ENCODE measurements at places on chromosomes 1 and 21. TPM values are rescaled to one million over a fixed set of nuclear protein-coding genes. Genes with fewer than 3 reads are reported as not detected.

DNA sequence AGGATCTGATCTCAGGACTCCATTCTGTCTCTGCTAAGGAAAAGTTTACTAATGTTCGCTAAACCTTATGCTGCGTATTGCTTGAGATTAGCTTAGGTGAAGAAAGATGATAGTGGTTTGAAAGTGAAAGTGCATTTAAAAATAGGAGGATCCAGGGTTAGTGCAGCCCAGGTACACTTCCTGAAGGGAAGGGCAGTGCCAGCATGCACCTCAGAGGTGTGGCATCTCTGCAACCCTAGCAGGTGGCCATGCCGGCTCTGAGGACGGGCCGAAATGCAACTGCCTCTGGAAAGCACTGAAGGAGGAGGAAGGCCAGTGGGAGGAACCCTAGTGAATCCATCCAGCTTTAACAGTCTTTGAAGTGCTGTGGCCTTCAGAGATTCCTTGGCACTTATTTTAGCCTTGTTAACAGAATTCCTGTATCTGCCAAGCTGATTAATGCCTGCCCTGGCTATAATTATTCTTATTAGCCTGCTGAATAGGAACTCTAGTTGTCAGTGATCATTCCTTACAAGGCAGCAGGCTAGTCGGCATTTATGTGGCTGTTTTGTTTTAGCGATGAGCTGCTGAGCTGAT lies 5.5 kb downstream of the PTGFRN start:
- DNase-seq = no peak
- peaks cover 5% of the 10 kb centered on the region for H3K4me1 ChIP-seq
- H3K4me3 ChIP-seq = no peak overlapping the region
- H3K36me3 ChIP-seq = no peaks in the 10 kb centered on the region
- H3K27me3 ChIP-seq = peaks cover 4% of the 10 kb centered on the region
- no peak overlapping the region for H3K27ac ChIP-seq

GRCh38 chr1:2166695-2167094 lies 27.9 kb downstream of the FAAP20 start:
- DNase-seq = no peak
- no peak overlapping the region for H3K27ac ChIP-seq
- H3K4me1 ChIP-seq = peaks cover 5% of the 10 kb centered on the region
- H3K36me3 ChIP-seq = no peaks in the 10 kb centered on the region

DNA sequence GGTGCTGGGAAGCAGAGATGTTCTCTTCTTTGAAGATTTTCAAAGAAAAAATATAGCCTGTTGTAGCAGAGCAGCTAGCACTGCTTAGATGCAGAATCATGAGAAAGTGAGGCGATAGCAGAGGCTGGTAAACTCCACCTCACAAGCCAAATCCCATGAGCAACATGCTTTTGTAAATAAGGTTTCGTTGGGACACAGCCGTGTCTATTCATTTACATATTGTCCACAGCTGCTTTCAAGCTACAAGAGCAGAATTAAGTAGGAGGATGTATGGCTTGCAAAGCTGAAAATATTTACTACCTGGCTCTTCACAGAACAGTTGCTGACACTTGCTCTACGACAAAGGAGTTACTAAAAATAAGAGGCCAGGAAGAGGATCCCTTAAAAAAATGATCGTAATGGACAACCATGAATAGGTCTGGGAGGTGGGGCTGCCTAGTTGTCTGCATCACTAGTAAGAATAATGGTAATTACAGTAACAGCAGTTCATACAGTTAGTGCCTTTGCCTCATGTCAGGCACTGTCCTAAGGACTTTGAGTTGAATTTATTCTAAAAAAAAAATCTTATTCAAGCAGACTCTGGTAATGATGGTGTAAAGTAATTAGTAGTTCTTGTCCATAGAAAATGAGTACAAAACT lies 622.0 kb downstream of the KIF26B start:
- H3K4me3 ChIP-seq = no peak overlapping the region
- no peaks in the 10 kb centered on the region for H3K36me3 ChIP-seq
- no peak overlapping the region for H3K27ac ChIP-seq
- DNase-seq = no peak
- H3K27me3 ChIP-seq = no peaks in the 10 kb centered on the region

GRCh38 chr1:33257207-33257771 lies 997 bp downstream of the ZNF362 start:
- H3K4me3 ChIP-seq = peak overlapping the region; percentile 98
- peaks cover 5% of the 10 kb centered on the region for H3K4me1 ChIP-seq
- no peaks in the 10 kb centered on the region for H3K36me3 ChIP-seq
- no peak for DNase-seq
- H3K27ac ChIP-seq = peak overlapping the region; percentile 96

- H3K36me3 ChIP-seq = peaks cover 15% of the 10 kb centered on the region
- no peaks in the 10 kb centered on the region for H3K27me3 ChIP-seq
- DNase-seq = no peak
- no peak overlapping the region for H3K27ac ChIP-seq
- H3K4me1 ChIP-seq = peaks cover 17% of the 10 kb centered on the region
- no peak overlapping the region for H3K4me3 ChIP-seq
These were observed 48.8 kb upstream of the LPAR3 start for GRCh38 chr1:84941843-84942242.

DNA sequence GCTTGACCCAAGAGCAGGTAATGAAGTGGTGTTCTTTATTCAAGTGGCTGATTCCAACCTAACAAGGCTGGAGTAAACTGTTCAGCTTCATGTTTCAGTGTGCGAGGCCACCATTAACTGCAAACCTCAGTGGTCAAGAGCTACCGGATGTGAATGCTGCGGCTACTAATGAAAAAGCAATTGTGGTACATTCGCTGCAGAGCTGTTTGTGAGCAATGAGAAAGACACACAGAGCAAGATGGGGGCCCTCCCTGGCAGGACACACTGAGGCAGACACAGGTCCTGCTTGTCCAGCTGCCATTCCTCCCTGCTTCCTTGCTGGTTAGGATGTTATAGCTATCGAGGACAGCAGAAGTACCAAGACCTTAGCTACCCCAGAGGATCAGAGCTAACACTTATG lies 26.1 kb downstream of the SYF2 start:
- no peak overlapping the region for H3K27ac ChIP-seq
- H3K36me3 ChIP-seq = no peaks in the 10 kb centered on the region
- H3K4me3 ChIP-seq = no peak overlapping the region
- H3K4me1 ChIP-seq = no peaks in the 10 kb centered on the region

DNA sequence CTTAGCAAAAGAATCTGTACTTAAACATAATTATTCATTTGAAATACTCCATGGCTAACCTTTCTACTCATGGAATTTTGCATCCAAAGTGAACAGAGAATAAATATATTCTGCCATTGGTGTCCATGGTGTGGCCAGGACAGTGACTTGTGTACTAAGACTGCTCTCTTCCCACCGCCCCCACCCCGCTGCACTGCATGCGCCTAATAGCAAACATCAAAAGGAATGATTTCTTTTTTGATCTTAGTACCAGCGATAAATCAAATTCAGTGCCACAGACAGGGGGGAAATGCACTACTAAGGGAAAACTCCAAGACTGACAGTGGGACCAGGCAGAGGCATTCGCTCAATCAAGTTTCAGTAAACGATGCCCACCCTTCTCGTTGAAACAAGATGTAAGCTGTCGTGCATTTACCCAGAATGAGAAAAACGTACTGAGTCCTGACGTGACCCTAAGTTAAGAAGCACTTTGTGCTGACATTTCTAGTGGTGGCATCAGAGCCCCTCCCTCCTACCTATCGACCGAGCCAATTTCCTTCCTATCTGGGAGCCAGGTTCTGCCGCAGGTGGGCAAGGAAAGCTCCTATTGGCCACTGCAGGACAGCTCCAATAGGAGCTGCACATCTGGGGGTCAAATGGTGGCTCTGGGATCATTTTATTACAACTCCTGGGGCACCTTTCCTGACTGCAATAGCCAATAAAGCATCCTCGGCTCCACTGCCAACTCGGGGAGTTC lies 12.5 kb downstream of the ESRRG start:
- no peak for DNase-seq
- no peaks in the 10 kb centered on the region for H3K4me1 ChIP-seq
- no peak overlapping the region for H3K4me3 ChIP-seq

DNA sequence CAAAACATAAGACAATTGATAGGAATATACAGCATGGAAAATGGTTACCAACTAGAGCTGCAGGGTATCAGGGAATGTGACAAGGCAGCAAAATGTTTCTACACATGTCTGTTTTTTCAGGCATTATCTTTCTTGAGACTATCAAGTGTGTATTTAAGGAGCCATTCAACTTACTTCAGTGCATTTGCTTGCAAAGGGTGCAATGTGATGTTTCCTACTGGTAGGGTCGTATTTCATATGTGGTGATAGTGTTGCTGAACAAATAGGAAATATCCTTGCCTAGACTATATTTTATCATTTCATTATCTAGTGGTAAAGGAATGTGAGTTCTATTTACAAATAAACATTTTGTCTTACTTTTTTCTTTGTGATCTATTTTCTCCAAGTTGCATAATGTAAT lies 42.4 kb downstream of the PTPRC start:
- no peak for DNase-seq
- H3K4me1 ChIP-seq = peaks cover 82% of the 10 kb centered on the region

DNA sequence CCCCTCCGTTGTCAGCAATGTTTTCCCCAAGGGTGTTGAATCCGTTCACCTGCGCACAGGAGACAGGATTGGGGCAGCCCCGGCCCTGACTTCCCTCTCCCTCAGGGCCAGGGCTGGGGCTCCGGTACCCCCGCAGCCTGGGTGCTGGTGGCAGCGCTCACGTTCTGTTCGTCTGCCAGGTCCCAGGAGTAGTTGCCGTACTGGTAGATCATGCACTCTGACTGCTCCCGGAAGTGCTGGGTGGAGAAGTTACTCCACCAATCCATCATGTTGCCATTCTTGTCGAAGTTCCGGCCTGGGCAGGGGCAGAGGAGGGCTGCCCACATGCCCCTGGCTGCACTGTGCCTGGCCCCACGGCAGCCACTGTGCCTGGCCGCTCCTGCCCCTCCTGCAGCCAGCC lies 6.1 kb downstream of the PRXL2B start:
- H3K36me3 ChIP-seq = no peaks in the 10 kb centered on the region
- no peaks in the 10 kb centered on the region for H3K27me3 ChIP-seq
- no peak overlapping the region for H3K4me3 ChIP-seq
- no peak overlapping the region for H3K27ac ChIP-seq
- no peak for DNase-seq

DNA sequence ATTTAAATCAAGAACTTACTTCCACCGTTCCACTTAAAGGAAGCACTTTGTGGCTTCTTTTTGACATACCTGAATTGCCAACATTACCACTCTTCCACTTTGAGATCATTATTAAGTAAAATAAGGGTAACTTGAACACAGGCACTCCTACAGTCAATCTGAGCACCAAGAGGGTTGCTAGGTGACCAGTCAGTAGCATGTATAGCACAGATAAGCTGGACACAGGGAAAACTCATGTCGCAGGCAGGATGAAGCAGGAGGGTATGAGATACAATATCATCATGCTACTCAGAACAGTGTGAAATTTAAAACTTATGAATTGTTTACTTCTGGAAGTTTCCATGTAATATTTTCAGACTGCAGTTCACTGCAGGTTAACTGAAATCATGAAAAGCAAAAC lies 47.0 kb upstream of the RAP1GAP start:
- no peaks in the 10 kb centered on the region for H3K27me3 ChIP-seq
- no peak overlapping the region for H3K4me3 ChIP-seq
- DNase-seq = no peak
- peaks cover 5% of the 10 kb centered on the region for H3K4me1 ChIP-seq

DNA sequence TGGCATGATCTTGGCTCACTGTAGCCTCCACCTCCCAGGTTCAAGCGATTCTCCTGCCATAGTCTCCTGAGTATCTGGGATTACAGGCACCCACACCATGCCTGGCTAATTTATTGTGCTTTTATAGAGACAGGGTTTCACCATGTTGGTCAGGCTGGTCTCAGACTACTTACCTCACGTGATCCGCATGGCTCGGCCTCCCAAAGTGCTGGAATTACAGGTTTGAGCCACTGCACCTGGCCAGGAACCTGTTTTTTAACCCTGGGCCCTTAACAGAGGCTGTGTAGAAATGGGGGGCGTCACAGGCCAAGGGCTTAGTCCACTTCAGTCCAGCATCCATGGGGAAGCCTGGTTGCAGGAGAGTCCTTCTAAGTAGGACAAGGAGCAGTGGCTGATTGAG lies 9.3 kb downstream of the FBLIM1 start:
- peaks cover 17% of the 10 kb centered on the region for H3K27me3 ChIP-seq
- H3K36me3 ChIP-seq = no peaks in the 10 kb centered on the region
- H3K27ac ChIP-seq = no peak overlapping the region
- no peak overlapping the region for H3K4me3 ChIP-seq

- no peak overlapping the region for H3K4me3 ChIP-seq
- DNase-seq = no peak
- H3K27ac ChIP-seq = no peak overlapping the region
- H3K36me3 ChIP-seq = no peaks in the 10 kb centered on the region
These were observed 1057.9 kb downstream of the AMY1C start for GRCh38 chr1:104807590-104807989.

- peaks cover 3% of the 10 kb centered on the region for H3K36me3 ChIP-seq
- H3K27ac ChIP-seq = no peak overlapping the region
- DNase-seq = no peak
- no peak overlapping the region for H3K4me3 ChIP-seq
- H3K4me1 ChIP-seq = peaks cover 30% of the 10 kb centered on the region
These were observed 56.7 kb downstream of the UCK2 start for GRCh38 chr1:165884009-165884689.

DNA sequence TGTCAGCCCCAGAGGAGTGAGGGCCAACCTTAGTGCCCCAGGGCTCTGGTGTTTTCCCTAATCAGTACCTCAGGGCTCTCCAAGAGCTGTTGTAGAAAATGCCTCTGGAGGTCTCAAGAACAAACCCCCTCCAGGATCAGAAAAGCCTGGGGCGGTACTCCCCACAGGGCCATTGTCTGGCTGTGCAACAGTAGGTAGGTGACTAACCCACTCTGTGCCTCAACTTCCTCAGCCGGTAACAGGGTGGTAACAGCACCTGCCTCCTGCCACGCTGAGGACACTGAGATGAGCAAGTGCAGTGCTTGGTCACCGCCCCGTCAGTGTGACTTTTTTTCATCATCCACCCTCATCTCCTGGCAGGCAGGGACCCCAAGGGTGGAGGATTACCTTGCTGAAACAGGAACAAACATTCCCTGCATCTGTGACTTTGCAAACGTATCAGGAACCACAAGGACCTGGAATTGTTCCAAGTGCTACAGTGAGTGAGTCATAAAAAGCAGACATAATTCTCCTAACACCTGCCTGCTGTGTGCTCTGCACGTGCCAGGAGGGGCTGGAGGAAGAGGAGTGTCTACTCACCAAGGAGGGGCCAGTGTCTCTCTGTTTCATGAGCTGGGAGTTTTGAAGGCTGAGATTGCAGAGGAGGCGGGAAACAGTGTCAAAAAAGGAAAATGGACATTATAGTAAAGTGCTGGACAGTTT lies 440.8 kb downstream of the NPHP4 start:
- no peaks in the 10 kb centered on the region for H3K36me3 ChIP-seq
- H3K27me3 ChIP-seq = peaks cover 20% of the 10 kb centered on the region
- no peak overlapping the region for H3K27ac ChIP-seq
- no peak for DNase-seq
- H3K4me3 ChIP-seq = no peak overlapping the region

- no peak overlapping the region for H3K27ac ChIP-seq
- no peak overlapping the region for H3K4me3 ChIP-seq
- peak; percentile 8 for DNase-seq
- H3K36me3 ChIP-seq = no peaks in the 10 kb centered on the region
- H3K4me1 ChIP-seq = no peaks in the 10 kb centered on the region
- peaks cover 3% of the 10 kb centered on the region for H3K27me3 ChIP-seq
These were observed 399.4 kb downstream of the PTPRU start for GRCh38 chr1:29635501-29636263.

Gene MTARC1
- not detected for total RNA-seq

Gene ANGPTL3
- not detected for total RNA-seq

Gene LMOD1
- not detected for total RNA-seq

Gene CD1B
- not detected for total RNA-seq

Gene GNG4
- total RNA-seq = 4.7 TPM

Gene BRINP3
- not detected for total RNA-seq

Gene CHTOP
- 83.8 TPM for total RNA-seq

Gene AMPD1
- not detected for total RNA-seq

Gene ACTA1
- total RNA-seq = not detected

Gene SPRR2A
- total RNA-seq = not detected
